Pancreas (tissue), 10 donors: ENCODE measurements at places on chromosomes 12 and 14. TPM values are rescaled to one million over a fixed set of nuclear protein-coding genes. Genes with fewer than 3 reads are reported as not detected.

Gene MYO1A
- 0.22 TPM for total RNA-seq

Gene KCNMB4
- 1.1 TPM for total RNA-seq

Gene AQP2
- total RNA-seq: 0.06 TPM

Gene INHBC
- total RNA-seq: not detected
